ENCODE measurements at places on chromosomes 3 and 15.

- no peak for DNase-seq
These were observed 13.9 kb upstream of the GRM2 start for GRCh38 chr3:51692980-51693395.

- DNase-seq, result no peak
These were observed 68.2 kb downstream of the NBEAL2 start for GRCh38 chr3:47047673-47048072.

- peak; percentile 51 for DNase-seq
These were observed 201.6 kb upstream of the TMC3 start for GRCh38 chr15:81575436-81576123.

GRCh38 chr15:81091889-81092558, 42.0 kb upstream of the CFAP161 start:
- peak; percentile 86 for DNase-seq

Measured in RWPE1 (cell line).